ENCODE measurements at places on chromosomes 12 and 14.
A peak's percentile ranks its signal among the peaks of the same experiment; 100 is the strongest.

DNA sequence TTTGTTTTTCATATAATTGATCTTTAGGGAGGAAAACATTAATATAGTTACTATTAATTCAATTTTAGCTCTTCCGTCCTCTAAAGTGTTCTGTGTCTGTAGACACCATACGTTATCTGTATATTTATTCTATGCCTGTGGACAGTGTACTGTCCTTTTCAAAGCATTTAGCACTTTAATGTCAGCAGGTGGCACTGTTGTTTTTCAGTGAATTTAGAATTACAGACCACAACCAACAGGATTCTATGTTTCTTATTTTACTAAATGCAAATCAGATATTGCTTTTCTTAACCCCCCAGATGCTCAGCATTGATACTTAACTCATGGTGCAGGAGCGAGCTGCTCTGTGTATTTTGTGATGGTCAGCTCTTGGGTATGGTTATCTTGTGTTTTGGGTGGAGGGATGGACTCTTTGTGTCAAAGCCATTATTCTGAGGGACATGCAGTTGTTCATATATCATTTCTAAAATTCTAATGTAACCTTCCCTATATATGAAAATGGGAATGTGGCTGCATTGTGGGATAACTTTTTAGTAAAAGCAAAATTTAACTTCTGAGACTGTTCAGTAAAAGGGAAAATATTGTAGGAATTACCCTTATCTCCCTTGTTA, 65.2 kb downstream of the PAPOLA start:
- DNase-seq = no peak

DNA sequence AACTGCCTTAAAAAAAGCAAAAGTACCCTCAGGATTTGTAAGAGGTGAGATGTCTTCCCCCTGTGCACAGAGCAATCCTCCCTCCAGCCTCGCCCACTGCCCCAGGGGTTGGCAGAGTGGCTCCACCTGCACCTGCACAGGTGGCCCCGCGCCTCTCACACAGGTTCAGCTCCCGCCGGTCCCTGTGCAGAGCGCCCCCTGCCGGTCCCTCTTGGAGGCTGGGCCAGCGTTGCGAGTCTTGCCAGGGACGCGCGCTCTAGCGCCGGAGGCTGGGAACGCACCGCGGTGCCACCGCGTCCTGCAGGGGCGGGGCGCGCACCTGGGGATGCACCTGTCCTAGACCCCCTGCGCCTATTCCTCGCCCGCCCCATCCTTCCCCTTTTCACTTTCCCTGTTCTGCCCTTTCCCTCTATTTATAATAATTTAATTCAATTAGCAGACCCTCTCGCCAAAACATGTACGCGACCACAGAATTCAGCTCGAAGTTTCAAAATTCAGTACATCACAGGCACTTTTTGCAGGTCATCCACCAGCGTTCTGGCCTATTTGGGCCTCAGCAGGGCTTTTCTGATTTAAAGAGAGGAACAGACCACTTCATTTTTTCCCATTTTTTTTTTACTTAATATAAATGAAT, 618.6 kb downstream of the AACS start:
- DNase-seq = no peak

DNA sequence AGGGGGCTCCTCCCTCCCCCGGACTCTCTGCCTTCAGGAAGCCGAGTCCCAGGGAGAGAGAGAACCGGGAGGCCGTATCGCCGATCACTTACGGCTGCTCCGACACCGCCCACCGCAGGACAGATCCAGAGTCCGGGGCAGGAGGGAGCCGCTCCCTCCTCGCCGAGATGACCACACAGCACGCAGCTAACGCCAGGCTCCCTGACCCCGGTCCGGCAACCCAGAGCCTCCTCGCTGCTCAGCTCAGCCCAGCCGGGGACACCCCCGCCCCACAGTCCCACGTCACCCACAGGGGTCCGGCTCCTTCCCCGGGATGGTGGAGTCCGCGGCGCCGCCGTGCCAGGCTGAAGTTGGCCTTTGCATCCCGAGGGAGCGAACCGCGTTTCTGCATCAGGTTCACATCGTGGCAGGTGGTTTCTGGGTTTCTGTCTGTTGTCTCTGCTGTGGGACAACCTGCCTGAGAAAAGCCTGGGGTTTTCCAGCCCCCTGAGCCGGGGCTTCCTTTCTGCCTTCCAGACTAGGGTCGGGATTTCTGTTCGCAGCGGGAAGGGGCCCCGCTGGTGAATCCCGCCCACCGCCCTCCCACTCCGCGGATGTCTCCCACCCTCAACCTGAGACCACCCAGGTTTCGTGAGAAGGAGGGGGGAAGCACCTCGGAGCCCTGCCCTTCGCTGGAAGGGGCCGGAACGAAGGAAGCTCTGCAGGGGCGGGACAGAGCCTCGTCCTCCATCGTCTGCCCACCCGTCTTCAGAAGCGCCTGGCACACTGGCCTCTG, 61.2 kb downstream of the NOC4L start:
- DNase-seq = no peak

DNA sequence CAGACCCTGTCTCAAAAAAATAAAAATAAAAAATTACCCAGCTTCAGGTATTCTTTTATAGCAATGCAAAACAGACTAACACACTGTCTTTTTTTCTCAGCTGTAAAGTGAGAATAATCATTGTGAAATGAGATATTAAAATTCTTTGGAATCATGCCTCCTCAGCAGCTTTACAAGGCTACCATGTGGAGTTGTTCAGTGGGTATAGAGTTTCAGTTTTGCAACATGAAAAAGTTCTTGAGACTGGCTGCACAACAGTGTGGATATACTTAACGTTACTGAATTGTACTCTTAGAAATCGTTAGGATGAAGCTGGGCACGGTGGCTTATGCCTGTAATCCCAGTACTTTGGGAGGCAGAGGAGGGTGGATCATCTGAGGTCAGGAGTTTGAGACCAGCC, 15.7 kb upstream of the MAPKAPK5 start:
- DNase-seq = no peak

DNA sequence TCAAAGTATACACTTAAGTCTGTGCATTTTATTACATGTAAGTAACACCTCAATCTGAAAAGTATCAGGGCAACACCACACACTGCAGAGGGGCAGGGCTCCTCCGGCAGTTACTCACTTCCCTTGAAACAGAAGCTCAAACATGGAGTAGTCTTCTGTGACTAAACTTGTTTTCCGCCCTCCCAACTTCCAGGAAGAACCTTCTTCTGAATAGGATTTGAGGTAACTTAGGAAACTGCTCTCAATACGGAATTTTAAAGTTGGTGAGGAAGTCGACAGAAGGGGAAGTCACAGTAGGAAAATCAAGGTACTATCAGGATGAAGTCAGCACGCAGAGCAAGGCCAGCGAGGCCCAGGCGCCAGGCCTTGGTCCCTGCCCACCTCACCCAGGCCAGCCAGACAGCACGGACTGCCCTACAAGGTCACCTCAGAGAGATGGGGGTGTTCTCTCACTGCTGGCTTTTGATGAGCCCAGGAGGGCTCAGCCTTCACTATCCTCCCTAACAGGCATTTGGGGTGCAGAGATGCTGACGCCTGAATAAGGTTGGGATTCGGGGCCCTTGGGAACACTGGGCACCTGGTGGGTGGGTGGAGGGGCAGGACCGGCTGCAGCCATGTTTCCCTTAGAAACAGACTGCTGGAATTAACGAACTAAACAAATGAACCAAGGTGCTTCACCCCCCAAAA, 5.8 kb downstream of the ANKRD9 start:
- no peak for DNase-seq

- no peak for DNase-seq
Observed at GRCh38 chr12:8773461-8773860, 49.0 kb upstream of the A2ML1 start.

DNA sequence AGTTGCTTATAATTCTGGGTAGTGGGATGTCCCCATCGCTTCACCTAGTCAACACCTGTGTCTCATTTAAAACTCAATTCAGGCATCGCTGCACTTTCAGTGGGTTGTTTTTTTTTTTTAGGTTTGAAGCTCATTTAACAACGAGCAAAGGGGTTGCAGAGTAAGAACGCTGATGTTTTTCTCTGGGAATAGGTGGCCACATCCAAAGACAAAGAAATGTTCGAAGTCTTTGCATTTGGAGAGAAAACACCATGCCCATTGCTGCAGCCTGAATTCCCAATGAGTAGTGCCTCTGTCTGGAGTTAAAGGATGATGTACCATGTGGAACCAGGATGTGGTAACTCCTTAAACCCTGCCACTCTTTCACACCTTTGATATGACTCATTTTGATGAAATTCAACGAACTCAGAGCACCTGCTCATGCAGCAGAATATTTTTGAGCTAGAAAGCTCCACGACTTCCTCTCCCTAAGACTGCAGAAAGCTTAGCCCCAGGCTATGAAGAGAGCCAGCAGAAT, 35.1 kb upstream of the BATF start:
- no peak for DNase-seq

- DNase-seq = peak; percentile 70
Observed at GRCh38 chr12:104551-105081, 38.0 kb downstream of the IQSEC3 start.

DNA sequence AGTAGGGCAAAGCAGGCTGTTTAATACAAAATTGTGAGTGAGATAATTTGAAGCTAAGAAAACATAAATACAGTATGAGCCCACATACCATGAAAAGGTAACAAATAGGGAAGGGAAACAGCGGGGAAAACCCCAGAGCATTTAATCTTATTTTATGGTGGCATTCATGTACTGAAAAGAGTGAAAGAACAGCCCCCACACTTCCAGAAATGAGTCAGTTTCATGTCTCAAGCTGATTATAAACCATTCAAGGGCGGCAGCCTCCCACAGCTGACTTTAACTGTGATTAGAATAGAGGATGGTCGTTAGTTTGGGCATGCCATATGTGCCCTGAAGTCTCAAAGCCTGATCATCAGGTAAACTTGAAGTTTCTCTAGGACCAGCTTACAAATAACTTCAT, 64.5 kb downstream of the FOXG1 start:
- DNase-seq = no peak

DNA sequence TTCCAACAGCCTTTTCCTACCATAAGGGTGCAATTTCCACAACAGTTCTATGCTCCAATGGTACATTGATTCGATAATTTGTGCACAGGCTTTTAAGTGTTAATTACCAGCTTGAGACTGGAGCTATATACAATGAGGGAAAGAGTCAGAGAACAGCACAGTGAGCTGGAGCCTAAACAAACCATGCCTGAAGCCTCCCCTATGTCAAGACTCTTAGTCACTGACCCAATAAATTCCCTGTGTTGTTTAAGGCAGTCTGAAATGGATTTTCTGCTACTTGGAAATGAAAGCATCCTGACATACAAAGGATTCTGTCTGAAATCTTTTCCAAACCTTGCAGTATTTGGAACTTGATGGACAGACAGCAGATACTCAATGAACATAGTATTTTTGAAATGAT, 149.0 kb downstream of the EFCAB11 start:
- DNase-seq = no peak

- no peak for DNase-seq
Observed at GRCh38 chr14:105076805-105077648, 11.8 kb upstream of the GPR132 start.

GRCh38 chr12:128055567-128055966, 211.4 kb upstream of the TMEM132C start:
- no peak for DNase-seq

- no peak for DNase-seq
Observed at GRCh38 chr12:30993766-30994165, 67.2 kb downstream of the TSPAN11 start.

DNA sequence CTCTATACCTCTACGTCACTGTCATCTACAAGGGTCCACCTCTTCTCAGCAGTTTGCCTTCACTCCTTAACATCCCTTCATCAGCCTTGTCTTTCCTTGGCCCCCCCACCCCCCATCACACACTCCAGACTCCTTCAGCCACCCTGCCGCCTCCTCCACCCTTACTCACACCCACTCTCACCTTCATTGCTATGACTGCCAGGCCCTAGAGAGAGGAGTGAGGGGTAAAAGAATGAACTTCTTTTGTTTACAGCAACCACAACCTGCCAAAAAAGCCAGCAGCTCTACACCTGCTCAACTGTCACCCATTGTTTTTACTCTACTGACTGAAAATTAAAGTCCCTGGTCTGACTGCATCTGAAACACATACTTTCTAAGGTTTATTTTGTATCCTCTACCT, 112.8 kb downstream of the DUSP6 start:
- no peak for DNase-seq

DNA sequence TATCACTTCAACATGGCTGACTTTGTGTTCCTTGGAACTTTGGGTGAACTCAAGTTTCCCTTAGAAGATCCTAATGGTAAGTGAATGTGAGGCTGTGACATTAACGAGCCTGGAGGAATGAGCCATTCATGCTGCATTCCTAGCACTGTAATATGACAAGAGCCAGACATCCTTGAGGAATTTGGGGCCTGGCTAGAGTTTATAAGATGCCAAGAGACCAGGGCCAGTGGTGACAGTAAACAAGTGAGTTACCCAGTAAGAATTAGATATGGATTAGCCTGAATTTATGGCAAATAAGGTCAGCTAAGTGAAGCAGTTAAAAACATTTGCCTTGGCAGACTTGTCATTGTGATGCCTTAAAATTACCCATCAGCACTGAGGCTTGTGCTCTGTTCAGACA, 232.4 kb downstream of the AKAP6 start:
- no peak for DNase-seq

- DNase-seq = no peak
Observed at GRCh38 chr12:67677166-67677565, 28.6 kb downstream of the DYRK2 start.

GRCh38 chr12:12046401-12046800, 24.3 kb upstream of the BCL2L14 start:
- no peak for DNase-seq

DNA sequence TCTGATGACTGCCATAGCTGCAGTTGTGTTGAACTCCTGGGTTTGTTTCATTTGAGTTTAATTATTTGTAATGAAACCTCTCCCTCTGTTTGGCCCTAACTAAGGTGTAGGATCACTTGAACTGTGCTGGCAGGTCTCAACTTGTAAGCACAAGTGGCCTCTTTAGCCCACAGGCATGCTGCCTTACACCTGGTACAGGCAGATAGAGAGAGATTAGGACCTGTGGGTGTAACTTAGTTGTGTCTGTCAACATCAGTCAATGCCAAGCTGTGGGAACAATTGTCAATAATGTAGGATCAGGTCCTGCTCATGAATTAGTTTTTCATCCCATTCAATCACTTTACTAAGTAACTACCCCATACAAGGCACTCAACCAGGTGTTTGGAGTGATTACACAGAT, 263.0 kb upstream of the G2E3 start:
- no peak for DNase-seq

GRCh38 chr12:125089083-125089482, 23.8 kb downstream of the AACS start:
- DNase-seq = no peak

DNA sequence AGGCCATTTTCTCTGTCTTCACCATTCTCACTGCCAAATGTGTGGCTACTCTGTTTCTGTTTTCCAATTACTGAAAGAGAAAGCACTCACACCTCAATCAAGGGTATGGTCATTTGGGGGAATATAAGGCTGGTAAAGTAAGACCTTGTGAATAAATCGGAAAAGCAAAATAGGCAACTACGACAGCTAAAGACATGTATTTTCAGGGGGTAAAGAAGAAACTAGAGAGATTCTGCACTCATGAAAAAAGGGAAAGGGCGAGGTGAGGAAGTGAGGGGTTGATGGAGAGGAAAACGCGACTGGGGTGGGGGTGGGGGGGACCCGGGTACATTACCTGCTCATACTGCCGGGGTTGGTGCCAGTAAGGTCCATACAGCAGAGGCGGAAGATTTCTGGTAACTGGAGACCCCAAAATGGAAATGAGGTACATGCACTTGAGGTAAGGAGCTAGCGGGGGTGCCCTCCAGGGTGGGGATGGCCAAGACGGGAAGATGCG, 19.3 kb downstream of the CHD8 start:
- no peak for DNase-seq

GRCh38 chr12:127936463-127936862, 330.5 kb upstream of the TMEM132C start:
- DNase-seq = no peak

All from right forelimb (tissue), 1 donor.